ENCODE measurements at places on chromosomes 5 and 9.

- no peak for DNase-seq
These were observed 173.8 kb upstream of the DAP start for GRCh38 chr5:10934783-10935355.

GRCh38 chr5:101080462-101081240, 177.6 kb upstream of the ST8SIA4 start:
- DNase-seq = no peak

DNA sequence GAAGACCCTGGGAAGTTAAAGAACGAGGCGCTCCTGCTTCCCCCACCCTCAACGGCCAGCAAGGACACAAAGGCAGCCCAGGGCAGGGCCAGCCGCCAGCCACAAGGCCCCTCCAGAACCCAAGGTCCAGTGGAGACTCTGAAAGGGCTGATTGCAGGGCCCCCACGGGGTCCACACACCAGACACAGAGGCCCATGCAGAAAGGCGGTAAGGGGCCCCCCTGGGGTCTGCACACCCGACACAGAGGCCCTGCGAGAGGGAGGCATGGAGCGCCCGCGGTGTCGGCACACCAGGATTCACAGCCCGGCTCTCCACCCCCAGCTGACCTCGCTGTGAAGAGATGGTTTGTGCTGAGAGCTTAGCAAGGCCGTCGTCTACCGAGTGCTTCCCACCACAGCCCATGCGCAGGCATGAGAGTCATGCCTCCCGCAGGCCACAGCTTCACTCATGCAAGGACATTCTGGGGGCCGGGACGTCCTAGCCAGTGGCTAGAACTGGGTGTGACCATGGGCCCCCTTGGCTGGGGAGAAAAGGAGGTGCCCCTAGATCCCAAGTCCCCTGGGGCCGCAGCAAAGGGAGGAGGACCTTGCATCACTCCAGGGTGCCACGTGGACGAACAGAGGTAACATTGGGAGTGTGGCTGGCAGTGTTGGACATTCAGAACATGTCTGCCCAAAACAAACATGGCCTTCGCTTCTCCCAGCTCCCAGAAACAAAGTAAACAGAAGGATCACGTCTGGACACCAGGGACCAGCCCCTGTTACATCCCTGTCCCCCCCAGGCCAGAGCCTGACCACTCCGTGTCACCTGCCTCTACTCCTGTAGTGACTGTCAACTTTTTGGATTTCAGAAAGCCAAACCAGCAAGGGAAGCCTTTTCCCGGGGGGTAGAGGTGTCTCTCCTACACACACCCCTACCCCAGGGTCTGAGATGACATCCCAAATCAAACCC, 9.8 kb downstream of the BRD3 start:
- DNase-seq = no peak

GRCh38 chr9:96420468-96421219, 2.5 kb upstream of the ZNF367 start:
- DNase-seq = no peak

DNA sequence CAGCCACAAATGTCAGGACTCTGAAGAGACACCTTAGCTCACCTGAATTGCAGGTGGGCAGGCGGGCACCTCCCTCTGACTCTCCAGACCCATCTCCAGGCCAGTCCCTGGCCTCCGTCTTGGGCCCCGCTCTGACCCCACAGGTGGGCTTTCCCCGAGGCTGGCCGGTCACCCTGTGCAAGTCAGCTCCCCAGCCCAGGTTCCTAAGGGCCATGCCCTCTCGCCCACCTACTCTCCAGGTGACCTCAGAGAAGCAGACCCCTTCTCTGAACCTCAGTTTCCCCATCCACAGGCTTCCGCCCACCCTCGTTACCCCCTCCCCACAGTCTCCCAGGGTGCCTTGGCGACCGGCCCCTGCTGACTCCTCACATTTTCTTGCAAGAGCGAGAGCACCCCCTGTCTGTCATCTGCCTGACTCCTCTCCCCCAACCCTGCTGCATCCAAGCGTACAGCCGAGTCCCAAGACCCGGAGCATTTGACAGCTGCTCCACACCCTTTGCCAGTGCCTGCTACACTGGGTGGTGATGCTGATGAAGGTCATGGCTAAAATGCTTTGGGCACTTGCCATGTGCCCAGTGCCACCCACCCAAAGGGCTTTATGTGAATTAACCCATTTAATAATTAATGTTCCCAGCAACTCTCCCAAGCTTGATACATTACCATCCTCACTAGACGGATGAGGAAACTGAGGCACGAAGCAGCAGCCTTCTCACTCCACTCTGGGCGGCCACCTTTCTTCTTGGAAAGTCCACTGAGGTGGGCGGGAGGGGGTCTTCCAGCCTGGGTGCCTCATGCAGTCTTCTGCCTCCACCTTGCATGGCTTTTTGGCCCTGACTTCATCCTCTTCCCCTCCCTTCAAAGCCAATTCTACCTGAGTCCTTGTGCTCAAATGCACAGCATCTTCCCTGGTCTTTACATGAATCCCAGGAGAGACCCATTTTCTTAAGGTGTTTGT, 51.1 kb upstream of the ORM1 start:
- no peak for DNase-seq

DNA sequence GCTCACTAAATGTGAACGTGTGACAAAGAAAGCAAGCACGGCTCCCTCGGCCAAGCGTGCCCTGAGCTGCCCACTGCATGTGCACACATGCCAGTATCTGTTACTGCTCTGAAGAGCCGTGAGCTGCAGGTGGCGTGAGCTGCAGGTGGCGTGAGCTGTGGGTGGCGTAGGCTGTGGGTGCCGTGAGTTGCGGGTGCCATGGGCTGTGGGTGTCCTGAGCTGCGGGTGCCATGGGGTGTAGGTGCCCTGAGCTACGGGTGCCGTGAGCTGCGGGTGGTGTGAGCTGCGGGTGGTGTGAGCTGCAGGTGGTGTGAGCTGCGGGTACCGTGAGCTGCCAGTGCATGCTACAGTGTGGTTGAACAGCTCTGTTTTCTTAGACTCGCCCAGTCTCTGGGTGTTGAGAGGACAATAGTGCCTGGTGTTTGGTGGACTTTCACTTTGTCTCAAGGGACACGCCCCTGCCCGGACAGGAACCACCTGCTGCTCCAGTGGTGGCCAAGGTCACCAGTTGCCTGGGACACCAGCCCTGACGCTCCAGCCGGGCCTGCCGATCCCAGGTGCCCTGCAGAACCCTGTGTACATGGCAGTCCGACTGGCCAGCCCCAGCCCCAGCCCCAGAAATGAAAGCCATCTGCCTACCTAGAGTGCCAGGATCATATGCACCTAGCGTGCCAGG, 6.7 kb downstream of the CCDC187 start:
- DNase-seq = no peak

DNA sequence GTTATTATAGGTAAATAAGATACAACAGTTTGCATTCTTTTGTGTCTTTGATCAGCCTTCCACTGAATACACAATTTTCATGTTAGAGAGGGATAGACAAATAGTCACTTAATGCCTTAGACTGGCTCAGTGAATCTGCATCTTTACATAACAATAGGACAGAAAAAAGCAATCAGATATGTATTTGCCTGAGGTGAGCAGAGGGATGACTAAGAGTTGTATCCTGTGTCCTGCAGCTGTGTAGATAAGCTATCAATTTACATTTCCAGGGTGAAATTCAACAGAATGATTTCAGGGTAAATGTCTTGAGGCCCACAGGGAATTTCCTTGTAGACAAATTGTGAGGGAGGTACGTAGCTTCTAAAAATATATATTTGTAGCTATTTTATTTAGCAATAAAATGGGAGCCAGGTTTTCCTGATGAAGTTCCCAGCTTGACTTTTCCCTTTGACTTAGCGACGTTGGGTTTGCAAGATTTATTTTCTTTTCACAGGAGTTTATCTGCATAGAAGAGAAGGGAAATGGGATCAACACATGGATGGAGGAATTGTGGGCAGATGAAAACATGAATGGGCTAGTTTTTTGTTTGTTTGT, 586.1 kb upstream of the CDH6 start:
- no peak for DNase-seq

- DNase-seq = no peak
These were observed 287.9 kb downstream of the SEC61B start for GRCh38 chr9:99509900-99510535.

DNA sequence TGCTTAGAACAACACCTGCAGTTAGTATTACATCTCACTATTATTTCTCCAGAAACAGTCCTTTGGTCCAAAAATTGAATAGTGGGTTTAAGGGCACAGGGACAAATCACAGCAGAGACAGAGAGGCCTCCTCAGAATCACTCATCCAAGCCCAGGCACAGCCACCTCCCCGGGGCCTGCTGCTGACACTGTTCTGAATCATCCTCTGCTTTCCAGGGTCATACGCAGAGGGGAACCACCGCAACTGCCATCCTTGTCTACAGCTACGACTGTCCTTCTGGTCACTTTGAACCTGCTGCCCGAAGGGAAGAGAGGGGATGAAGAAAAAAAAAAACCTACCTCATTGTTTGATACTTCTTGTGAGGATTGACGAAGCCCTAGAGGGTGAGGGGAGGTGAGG, 35.3 kb upstream of the MAN2A1 start:
- peak; percentile 7 for DNase-seq

- DNase-seq = no peak
These were observed 662.1 kb upstream of the MEF2C start for GRCh38 chr5:89545076-89545475.

DNA sequence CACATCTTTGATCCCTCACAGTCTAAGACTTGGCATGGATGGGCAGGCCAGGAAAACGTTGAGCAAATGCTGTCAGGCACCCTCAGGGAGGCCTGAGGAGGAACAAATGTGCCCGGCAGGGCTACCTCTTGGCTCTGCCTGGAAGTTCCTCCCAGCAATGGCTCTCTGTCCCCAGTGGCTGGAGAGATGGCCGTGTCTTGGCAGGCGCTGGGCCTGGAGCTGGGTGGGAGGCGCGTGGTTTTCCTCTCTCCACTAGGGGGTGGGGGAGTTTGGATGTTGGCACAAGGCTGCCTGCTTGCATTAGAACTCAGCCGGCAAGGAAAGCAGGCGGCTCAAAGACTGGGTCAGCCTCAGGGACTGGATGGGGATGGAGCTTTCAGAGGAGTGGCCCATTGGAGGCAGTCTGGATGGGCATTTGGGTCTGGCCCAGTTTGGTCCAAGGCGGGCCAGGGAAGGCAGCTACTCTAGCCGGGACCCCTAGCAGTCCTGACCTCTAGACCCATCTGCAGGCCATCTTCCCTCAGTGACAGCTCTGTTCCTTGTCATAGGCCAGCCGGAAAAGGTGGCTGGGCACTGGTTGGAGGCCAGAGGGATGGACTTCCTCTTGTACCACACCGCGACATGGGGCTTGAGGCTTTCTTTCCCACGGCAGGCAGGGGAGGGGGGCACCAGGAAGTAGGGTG, 68.2 kb upstream of the STC2 start:
- no peak for DNase-seq

GRCh38 chr5:135365281-135365680, 33.8 kb downstream of the MACROH2A1 start:
- no peak for DNase-seq

DNA sequence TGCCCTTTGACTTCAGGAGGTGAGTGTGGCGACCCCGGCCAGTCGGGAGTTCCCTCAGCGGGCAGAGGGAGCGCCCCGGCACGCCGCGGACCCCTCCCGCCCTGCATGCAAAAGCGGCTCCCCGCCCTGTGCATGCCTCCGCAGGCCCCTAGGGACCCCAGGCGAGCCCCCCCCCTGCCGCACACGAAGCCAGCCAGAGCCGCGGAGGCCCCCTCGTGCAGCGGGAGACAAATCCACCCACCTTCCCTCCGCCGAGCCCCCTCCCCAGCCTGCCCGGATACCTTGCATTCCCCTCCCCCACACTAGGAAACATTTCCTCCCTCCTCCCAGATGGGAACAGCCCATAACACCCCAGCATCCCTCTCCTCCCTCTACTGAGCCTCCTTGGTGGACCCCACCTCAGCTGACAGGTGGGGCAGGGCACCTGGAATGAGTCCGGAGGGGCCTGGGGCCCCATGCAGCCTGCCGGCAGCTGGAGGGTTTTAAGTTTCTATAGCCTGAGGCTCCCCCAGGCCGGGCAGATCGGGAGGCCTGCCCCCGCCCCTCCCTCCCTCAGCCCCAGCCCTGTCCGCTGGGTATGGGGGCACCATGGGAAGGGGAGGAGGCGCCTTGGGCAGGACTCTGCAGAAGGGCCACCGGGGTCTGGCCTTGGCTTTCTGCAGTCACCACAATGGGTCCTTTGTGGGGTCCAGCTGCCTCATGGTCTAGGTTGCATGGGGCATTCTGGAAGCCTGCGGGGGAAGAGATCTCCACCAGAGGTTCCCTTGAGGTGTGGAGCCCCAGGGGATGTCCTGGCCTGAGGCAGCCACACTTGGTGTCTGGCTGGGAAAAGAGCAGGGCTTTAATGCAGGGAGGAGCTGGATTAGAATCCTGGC, 601 bp downstream of the ERGIC1 start:
- DNase-seq = no peak

DNA sequence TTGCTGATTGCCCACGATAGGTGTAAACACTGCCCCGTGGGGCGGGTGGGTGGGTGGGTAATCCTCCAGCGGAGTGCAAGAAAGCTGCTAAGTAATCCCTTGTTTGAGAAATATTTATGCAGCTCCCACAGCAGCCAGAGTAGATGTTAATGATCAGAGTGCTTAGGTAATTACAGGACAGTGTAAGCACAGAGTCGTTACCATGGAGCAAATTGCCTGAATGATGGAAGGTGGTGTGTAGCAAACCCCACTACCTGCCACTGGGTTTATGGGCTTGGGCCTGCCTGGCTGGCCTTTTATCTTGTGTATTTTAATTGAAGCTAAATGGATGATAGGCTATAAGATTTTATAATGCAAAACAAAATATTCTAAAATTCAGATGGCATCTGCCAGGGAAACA, 110.0 kb downstream of the COL5A1 start:
- no peak for DNase-seq

- no peak for DNase-seq
These were observed 52.8 kb upstream of the CARTPT start for GRCh38 chr5:71666321-71666720.

GRCh38 chr9:37417857-37418618, 4.5 kb upstream of the GRHPR start:
- no peak for DNase-seq

DNA sequence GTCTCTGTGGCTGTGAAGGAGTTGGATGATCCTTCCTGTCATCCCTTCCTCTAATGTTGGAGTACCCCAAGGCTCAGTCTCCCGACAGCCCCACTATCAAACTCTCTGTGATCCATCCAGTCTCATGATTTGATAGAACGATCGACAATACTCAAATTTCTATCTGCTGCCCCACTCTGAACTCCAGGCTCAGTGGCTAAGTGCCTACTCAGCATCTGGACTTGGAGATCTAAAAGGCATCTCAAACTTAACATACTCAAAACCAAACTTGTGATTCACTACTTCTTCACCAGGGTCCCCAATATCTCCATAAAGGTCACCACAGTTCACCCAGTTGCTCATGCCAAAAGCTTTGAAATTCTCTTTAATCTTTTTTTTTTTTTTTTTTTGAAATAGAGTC, 15.1 kb upstream of the STRBP start:
- DNase-seq = no peak

All from stimulated activated CD4-positive, alpha-beta T cell treated with anti-CD3 and anti-CD28 coated beads, Interleukin-4, amount 100 ng/mL, for 48 hours (primary cell).